H1 (cell line): ENCODE measurements at places on chromosomes 5 and 9.

DNA sequence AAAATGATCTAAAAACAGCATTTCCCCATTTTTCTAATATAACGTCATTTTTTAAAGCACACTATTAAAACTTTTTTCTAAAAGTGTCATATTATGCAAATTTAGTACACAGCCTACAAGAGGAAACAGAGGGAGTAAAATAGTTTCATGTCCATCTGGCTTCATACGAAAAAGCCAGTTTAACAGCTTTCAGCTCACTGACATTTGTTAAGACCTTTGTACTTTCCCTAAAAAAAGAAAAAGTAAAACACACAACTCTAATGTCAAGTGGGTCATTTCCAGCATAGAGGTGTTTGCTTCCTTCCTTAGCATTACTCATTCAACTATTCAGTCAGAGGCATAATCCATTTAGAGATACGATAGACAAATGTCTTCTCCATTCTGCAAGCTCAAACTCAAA, 49.4 kb downstream of the ABHD17B start:
- no peak for DNase-seq

DNA sequence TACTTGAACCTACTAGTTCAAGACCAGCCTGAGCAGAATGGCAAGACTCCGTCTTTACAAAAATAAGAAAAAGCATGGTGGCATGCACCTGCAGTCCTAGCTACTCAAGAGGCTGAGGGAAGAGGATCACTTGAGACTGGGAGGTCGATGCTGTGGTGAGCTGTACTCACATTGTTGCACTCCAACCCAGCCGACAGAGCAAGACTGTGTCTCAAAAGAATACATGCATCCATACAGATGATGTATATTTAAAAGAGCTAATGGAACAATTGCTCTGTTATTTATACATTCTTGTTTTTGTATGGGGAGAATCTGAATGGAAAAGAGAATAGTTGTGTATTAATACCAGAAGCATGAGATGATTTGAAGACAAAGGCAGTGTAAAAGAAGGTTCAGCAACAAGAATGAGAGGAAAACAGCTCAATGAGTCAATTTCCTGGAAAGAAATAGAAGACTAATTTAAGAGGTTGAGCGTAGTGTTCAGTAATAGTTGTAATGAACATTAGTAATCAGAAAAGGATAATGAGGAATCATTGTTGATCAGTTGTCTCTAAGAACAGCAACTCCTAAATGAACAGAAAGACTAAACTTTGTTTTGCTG, 1.9 kb upstream of the LRRC70 start:
- DNase-seq, result no peak

DNA sequence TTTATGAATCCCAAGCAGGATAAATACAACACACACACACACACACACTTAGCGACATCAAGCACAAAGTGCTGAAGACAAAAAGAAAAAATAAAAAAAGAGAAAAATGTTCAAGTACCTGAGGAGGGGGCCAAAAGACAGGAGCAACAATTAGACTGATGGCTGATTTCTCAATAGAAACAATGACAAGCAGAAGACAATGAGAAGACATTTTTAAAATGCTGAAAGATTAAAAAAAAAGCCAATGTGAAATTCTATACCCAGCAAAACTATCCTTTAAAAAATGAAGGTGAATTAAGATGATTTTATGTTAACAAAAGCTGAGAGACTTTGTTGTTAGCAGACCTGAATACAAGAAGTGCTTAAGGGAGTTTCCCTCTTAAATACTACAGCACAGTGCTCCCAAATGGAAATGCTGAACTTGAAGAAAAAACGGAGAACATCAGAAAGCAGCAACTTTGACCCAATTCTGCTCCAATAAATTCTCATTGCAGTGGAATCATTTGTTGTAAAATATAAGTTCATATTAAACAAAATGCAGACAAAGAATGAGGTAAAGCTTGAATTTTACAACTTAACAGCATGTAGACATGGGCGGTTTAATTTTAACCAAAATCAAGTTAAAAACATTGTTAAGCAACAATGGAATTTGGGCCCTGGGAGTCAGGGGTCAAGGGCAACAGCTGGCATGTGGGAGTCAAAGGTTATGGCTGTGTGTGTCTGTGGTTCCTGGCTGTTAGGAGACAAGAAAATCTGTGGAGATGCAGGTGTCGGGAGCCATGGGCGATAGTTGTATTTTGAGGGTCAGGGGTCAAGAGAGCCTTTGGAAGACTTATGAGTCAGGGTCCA, 776 bp upstream of the RANBP17 start:
- DNase-seq, result no peak

DNA sequence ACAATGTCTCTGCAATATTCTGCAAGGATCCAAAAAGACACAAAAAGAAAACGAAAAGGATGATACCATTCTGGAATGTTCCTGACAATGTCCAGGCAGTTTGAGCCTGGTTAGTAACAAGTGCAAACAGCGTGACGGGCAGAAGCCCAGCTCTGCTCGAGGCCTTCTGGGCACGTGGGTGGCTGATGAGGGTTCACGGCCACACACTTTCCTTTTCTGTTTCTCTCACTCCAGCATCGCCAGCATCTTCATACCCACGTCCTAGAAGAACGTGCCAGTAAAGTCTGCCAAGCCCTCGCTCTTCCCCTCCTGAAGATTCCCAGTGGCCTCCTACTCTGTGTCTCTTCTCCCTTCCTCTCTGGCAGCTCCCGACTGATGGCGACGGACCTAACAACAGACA, 36.7 kb downstream of the COL23A1 start:
- no peak for DNase-seq

- DNase-seq, result no peak
These were observed 14.5 kb downstream of the PTCH1 start for GRCh38 chr9:95502248-95502647.

GRCh38 chr5:115402822-115403577, 106.5 kb upstream of the CCDC112 start:
- no peak for DNase-seq

DNA sequence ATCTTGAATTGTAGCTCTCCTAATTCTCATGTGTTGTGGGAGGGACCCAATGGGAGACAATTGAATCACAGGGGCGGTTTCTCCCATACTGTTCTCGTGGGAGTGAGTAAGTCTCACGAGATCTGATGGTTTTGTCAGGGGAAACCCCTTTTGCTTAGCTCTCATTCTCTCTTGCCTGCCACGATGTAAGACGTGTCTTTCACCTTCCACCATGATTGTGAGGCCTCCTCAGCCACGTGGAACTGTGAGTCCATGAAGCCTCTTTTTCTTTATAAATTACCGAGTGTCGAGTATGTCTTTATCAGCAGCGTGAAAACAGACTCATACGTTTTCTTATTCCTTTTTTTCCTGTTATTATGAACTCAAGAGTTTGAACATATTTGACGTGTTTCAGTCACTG, 39.1 kb downstream of the RETREG1 start:
- no peak for DNase-seq

DNA sequence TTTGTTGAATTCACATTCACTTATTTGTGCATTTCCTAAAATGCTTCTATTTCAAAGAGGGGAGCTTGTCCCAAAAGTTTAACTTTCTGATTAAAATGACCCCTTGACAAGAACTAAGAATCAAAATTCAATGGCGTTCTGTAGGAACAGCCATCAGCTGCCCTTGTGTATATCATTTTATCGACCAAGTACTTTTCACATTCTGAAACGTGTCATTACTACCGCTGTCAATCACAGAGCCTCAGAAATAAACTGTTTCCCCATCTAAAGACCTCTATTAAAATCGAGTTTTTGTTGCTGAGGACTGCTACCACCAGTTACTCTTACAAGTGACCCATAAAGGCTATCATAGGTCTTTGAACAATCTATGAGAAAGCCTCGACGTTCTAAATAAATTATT, 1.6 kb upstream of the FOXD1 start:
- no peak for DNase-seq

GRCh38 chr5:112062181-112062580, 305.2 kb upstream of the NREP start:
- DNase-seq, result no peak

DNA sequence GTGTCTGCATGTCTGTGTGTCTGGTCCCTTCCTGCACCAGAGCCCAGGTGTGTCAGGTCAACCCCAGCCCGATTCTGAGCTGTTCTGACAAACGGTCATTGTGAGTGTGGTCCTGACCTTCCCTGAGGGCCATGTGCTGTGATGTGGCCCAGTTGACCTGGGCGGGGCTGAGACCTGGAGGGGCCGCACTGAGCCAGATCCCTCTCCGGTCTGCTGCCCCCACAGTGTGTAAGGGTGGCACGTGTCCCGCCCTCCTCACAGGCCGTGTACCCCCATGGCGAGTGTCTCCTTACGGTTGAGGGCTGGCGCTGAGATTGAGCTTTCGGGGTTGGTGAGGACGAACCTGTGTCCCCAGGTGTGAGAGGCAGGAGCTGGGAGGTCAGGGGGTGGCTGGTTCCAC, 136.5 kb downstream of the MRPL36 start:
- DNase-seq, result no peak

DNA sequence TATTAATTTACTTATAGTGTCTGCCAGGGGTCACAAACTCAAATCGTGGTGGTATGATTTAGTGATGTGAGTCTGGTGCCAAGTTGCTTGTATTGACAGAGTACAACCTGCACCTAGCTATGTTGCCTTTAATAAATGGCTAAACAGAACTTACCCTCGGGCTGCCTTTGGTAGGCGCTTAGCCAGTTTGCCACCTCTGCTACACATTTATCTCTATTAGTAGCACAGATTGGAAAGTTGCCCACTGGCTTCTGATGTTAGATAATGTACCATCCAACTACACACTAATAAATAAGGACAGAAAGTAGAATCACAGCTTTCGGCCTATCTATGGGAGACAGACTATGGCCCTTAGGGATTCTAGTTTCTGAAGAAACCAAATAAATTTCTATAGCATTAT, 368.4 kb downstream of the MAN2A1 start:
- DNase-seq, result no peak

DNA sequence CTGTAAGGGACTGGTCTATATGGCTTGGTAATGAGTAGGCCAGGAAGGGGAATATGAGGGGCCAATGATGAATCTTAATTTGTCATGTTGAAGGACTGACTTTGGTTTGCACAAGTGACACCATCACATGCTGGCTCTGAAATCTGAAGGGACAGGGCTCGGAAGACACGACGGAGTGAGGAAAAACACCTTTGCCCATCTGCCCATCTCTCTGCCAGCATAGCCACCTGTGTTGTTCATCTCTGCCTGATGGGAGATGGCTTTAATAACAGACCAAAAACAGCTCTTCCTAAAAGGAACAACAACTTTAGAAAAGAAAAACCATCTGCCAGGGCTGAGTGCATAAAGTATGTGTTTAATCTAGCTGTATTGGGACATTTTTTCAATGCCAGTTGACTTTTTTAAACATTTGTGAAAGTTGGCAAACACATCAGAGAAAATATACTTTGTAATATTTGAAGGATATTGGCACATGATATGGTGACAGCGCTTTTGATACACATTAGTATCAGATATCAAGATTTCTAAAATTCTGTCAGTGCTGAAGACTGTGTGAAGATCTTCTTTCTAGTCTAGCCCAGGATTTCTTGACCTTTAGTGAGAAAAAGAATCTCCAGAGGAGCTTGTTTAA, 27.1 kb downstream of the ABLIM3 start:
- DNase-seq, result no peak

GRCh38 chr9:82260691-82261090, 272.1 kb downstream of the SPATA31D1 start:
- no peak for DNase-seq

GRCh38 chr5:5353681-5354080, 68.8 kb upstream of the ICE1 start:
- no peak for DNase-seq

- DNase-seq, result no peak
These were observed 17.7 kb upstream of the AKNA start for GRCh38 chr9:114405294-114406034.

DNA sequence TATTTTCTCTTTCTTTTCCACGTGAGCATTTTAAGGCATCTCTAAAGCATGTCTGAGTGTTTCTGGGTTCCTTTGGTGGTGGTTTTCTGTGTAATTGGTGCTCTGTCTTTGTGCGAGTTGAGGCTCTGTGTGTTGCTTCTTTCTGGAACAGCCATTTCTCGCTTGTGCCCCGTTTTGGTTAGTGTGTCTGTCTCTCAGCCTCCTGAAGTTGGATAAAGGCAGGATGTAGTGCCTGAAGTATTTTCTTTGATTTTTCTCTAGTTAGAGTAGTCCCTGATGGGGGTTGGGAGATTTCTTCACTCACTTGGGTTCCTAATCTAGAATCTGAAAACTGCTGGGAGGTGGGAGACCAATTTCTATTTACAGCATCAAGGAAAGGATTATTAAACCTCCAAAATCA, 129.7 kb upstream of the TMEM161B start:
- no peak for DNase-seq

GRCh38 chr9:112094948-112095681, 80.0 kb downstream of the SUSD1 start:
- DNase-seq, result no peak

- DNase-seq, result no peak
These were observed 78.9 kb downstream of the APBA1 start for GRCh38 chr9:69593301-69593700.

- no peak for DNase-seq
These were observed 60.1 kb downstream of the MAT2B start for GRCh38 chr5:163565492-163565891.

DNA sequence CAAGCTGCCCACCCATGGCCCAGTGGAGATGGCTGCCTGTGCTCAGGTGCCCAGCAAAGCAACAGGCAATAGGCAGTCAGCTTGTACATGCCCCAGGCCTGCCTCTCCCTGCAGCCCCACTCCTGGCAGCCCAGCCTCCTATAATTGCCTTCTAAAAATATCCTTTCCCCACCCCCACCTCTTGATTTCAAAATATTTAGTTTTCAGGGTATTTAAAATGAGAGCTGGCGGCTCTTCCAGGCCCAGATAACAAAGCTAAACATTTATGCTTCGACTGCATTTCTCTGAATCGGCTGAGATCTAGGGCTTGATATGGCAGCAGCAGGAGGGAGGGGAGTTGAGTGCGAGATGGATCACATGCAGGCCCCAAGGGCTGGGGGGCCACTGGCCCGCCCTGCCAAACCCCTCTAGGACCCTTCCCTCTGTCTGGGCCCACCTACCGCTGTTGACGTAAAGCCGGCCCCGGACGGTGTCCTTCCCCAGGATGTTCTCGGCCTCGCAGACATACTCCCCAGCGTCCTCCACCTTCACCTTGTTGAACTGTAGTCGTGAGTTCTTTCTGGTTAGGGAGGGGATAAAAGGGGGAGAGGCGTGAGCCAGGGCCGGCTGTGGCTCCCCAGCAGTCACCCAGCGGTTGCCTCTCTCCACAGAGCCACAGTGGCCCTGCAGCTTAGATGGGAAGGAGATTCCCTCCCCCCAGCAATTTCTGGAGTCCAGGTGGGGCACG, 85.0 kb downstream of the PSD2 start:
- no peak for DNase-seq

DNA sequence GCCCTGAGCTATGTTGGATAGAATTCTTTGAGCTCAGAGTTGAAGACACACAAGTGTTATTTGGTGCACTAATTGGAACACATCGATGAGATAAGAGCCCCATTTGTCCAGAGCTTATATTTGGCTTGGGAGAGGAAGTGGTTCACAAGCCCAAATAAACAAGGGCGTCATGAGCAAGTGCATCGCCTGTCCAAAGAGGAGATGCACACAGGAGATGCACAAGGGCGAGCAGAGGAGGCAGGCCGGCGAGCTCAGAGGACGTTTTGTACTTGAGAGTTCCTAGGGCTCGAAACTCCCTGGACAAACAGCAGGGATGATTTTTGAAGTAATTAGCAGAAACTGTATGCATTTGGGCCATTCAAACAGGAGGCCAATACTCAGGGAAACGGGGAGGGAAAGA, 212.8 kb upstream of the IRX1 start:
- no peak for DNase-seq

- DNase-seq, result no peak
These were observed 62.8 kb downstream of the SV2C start for GRCh38 chr5:76145945-76146344.

GRCh38 chr9:118263949-118264348, 559.7 kb downstream of the TLR4 start:
- DNase-seq, result no peak

GRCh38 chr5:21173526-21173925, 1185.5 kb upstream of the CDH18 start:
- DNase-seq, result no peak
